Right ventricle myocardium inferior (tissue), 1 donor: ENCODE measurements at places on chromosomes 1 and 21. TPM values are rescaled to one million over a fixed set of nuclear protein-coding genes. Genes with fewer than 3 reads are reported as not detected.

- DNase-seq: no peak
Observed at GRCh38 chr21:35027563-35028450, 21.3 kb downstream of the RUNX1 start.

The TFF2 gene
- not detected for total RNA-seq

The LRRC38 gene
- total RNA-seq: 0.38 TPM

The SUMO3 gene
- total RNA-seq: 73.9 TPM

The GJA9 gene
- not detected for total RNA-seq

The SMIM1 gene
- 13.0 TPM for total RNA-seq

GRCh38 chr21:14383596-14384180 lies 742 bp upstream of the HSPA13 start:
- DNase-seq: no peak

DNA sequence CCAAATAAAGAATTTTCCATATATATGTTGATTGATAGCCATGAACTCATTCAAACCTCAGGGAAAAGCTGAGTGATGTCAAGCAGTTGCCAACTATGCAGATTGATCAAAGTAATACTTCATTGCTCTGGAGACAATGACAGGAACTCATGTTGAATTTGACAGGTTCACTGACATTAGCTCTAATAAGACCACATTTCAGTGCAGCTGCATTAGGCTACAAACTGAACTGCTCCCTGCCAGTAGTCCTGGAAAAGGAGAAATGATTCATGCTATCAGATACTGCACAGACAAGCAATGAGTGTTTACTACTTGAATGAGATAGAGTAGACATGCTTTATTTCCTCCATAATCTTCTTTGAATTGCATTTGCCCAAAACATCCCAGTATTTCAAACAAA lies 948.4 kb downstream of the MRPL39 start:
- DNase-seq: no peak

DNA sequence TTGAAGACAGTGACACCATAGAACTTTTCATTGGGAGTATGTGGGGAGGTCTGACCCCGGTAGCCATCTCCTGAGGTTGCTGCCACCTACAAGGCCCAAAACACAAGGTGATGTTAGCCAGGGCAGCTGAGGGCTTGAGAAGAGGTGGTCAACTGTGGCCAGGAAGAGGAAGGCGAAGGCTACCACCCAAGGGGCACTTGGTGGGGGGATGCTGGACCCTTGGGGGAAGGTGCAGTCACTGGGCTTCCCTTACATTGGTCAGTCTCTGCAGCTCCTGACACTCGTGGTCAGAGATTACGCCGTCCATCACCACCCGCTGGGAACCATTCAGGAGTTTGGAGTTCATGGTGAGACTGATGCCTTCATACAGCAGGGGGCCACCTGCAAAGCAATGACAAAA lies 12.2 kb upstream of the CLDN19 start:
- no peak for DNase-seq

GRCh38 chr1:64472805-64473204 lies 2.9 kb downstream of the CACHD1 start:
- no peak for DNase-seq

- no peak for DNase-seq
Observed at GRCh38 chr1:116717318-116717717, 36.9 kb upstream of the CD2 start.

- peak; percentile 84 for DNase-seq
Observed at GRCh38 chr21:32412162-32413014, at the start of gene EVA1C. Gene EVA1C (plus strand): TSS chr21:32412706. CDS start chr21:32412854, 148 bp downstream.

The ADAMTS4 gene
- 13.0 TPM for total RNA-seq

- peak; percentile 65 for DNase-seq
Observed at GRCh38 chr1:94542088-94542870, 720 bp upstream of the F3 start.

The LDLRAD2 gene
- not detected for total RNA-seq

The MCOLN2 gene
- total RNA-seq: 0.19 TPM

The FAM177B gene
- total RNA-seq: not detected

DNA sequence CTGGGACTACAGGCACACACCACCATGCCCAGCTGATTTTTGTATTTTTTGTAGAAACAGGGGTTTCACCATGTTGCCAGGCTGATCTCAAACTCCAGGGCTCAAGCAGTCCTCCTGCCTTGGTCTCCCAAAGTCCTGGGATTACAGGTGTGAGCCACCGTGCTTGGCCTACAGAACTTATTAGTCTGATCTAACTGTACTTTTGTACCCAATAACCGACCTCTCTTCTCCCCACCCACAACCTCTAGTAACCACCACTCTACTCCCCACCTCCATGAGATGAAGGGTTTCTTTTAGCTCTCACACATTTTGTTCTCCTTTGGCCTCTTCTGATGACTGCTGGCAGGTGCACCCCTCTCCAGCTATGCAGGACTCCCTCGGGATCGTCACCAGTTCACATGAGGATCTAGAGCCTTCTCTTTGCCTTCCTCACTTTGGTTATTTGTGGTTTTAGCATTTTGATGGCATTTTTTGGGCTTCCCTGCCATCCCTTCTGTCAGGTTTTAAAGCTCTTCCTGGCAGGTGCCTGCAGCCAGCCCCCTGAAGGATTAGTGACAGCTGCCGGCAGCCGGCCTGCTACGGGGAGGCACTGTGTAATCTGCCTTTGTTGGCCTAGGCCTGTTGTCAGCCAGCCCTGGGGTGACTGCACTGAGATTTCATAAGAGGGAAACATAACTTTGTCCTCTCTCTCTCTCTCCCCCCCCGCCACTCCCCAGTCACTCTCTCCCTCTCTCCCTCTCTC lies 99.8 kb upstream of the ATP1A1 start:
- peak; percentile 78 for DNase-seq

The TRIM17 gene
- 0.38 TPM for total RNA-seq

The LIN28A gene
- not detected for total RNA-seq

DNA sequence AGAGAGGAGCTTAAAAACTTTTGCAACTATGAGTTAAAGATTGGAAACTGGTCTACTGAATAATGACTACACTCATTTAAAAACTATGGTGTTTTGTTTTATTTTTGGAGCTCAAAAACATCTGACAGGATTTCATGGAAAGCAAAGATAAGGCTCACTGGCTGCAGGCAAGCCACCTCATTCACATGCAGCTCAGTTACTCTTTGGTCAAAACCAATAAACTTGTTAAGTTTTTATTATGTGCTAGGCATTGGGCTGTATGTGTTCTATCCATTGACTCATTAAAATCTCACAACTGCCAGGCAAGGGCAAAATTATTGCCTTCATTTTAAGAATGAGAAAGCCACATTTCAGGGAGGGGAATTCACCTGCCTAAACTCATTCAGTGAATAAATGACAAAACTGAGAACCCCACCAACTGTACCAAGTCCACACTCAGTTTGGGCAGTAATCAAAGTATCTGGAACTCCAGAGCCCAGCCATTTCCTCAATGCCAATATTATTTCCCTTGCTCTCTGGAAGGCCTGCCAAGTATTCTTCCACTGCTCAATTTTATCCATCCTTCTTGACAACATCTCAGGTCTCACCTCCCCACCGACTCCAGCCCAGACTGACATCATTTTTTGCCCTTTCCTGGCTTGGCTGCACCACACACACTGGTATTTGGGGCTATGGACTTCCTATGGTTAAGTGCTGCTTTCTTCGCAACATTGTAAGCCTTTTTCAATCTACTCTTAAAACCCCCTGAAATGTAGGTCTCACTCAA lies 401.1 kb upstream of the NFIA start:
- no peak for DNase-seq

The NBPF6 gene
- total RNA-seq: not detected

DNA sequence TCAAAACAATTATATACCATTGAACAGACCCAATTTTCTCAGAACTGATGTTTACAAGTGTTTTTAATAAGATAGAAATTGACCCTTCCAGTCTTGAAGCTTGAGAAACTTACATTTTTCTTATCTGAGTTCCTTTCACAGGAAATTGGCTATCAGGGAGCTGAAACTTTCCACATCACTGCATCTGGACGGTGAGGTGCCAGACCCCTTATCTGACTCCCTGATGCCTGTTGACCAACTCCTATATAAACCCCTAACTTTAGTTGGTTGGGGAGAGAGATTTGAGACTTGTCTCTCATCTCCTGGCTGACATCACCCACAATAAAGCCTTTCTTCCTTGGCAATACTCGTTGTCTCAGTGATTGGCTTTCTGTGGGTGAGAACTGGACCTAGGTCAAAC lies 31.4 kb downstream of the LACTBL1 start:
- no peak for DNase-seq

GRCh38 chr21:27466140-27466539 lies 499.3 kb upstream of the ADAMTS5 start:
- no peak for DNase-seq

- no peak for DNase-seq
Observed at GRCh38 chr1:36656271-36656670, 173.6 kb upstream of the CSF3R start.

- DNase-seq: no peak
Observed at GRCh38 chr1:156483397-156483796, 17.2 kb downstream of the MEF2D start.

DNA sequence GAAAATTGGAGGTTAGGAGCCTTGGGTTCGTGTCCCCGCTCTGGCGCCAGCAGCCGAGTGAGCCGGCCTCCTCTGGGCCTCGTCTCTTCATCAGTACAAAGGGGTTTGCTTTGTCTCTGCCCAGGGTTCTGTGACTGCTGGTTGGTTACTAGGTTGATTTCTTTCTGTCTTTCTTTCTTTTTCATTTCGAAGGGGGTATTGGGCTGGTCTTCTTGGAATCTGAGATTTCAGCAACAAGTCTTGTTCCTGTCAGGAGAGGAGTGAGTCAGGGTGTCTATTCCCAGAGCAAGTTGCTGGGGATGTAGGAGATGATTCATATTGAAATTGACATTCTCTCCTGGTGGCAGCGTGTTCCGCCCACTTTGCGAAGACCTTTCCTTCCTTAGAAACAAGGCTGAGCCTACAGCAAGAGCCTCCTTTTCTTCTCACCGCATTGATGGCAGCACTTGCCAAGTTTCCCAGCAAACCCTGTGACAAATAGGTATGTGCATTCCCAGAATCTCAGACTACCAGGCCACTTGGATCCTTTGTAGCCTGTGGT lies 79.2 kb downstream of the MAN1C1 start:
- no peak for DNase-seq

GRCh38 chr1:171137580-171137979 lies 46.9 kb downstream of the FMO3 start:
- no peak for DNase-seq

GRCh38 chr1:239951511-239952140 lies 140.1 kb upstream of the FMN2 start:
- no peak for DNase-seq

- DNase-seq: no peak
Observed at GRCh38 chr1:162599451-162599850, 32.8 kb upstream of the DDR2 start.
